ENCODE measurements at places on chromosomes 5 and 9.

DNA sequence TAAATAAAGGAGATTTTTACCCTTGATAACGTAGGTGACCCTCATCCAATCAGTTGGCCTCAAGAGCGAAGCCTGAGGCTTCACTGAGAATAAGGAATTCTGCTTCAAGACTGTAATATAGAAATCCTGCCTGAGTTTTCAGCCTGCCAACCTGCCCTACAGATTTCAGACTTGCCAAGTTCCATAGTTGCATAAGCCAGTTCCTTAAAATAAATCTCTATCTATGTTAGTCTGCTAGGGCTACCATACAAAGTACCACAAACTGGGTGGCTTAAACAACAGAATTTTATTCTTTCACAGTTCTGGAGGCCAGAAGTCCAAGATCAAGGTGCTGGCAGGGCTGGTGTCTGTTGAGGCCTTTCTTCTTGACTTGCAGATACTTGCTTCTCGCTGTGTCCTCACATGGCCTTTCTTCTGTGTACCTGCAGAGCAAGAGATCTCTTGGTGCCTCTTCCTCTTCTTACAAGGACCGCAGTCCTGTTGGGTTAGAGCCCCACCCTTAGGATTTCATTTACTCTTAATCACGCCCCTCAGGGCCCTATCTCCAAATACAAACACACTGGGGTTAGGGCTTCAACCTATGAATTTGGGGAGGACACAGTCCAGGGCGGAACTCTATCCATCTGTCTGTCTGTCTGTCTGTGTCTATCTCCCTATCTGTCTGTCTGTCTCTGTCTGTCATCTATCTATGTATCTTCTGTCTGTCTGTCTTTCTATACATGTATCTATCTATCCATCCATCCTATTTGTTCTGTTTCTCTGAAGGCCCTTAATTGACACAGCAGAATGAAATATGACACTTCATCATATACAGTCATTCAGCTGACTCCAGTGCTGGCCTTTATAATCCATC, 17.0 kb upstream of the CMBL start:
- no peak for DNase-seq

- DNase-seq: no peak
These were observed 450.8 kb upstream of the WWC1 start for GRCh38 chr5:167840527-167841130.

GRCh38 chr5:15234366-15234765, 265.6 kb upstream of the FBXL7 start:
- DNase-seq: no peak

DNA sequence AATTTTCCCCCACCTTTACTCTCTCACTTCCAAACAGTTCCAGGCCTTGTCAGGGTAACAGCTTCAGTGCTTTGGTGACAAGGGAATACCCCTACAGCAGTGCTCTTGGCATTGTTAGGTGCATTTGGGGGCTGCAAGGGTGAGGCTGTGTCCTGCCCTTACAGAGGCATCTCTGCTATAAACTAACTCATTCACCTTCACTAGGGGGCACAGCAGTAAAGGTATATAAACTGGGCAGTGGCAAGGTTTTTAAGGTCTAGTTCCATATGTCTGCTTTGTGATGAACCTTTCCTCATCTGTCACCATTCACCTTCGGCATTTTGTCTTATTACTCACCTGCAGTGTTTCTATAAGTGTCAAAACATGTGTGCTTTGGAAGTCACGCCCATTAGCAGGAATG, 79.1 kb upstream of the GPR151 start:
- DNase-seq: no peak

DNA sequence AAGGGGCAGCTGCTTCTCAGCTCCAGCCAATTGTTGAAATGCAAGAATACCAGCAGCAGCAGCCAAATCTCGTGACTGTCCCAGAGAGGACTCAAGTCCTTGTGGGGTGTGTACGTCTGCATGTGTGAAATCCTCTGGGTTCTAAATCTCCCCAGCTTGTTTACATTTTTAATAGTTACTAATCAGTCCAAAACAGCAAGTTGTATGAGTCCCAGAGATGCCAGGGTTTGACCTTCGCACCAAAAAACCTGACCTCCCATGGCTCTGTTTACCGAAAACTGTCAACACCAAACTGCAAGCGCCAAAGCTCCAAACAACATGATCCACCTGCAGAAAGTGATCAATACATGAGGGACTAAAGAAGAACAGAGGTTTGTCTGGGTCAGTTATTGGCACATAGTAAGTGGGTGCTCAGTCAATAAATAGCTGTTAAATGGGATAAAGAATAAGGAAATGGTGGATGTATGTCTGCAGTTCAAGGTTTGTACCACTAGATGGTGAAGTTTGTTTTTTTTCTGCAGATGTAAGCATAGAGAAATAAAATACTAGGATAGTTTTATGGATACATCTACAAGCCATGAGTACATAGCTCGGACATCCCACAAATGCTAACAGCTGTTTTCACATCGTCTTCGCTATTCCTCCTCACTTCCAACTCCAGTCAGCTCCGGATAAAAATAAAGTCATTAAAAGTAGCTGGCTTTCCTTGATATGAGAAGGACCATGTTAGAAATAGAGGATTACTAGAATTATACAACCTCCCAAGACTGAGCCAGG, 85.3 kb upstream of the ADRB2 start:
- no peak for DNase-seq

GRCh38 chr5:30932273-30933017, 261.0 kb upstream of the CDH6 start:
- no peak for DNase-seq

GRCh38 chr5:133428072-133428660, 184.2 kb downstream of the FSTL4 start:
- no peak for DNase-seq

- DNase-seq: no peak
These were observed 109.8 kb downstream of the GIN1 start for GRCh38 chr5:103010168-103010567.

- no peak for DNase-seq
These were observed 229.4 kb downstream of the ADAMTSL1 start for GRCh38 chr9:18703151-18703900.

DNA sequence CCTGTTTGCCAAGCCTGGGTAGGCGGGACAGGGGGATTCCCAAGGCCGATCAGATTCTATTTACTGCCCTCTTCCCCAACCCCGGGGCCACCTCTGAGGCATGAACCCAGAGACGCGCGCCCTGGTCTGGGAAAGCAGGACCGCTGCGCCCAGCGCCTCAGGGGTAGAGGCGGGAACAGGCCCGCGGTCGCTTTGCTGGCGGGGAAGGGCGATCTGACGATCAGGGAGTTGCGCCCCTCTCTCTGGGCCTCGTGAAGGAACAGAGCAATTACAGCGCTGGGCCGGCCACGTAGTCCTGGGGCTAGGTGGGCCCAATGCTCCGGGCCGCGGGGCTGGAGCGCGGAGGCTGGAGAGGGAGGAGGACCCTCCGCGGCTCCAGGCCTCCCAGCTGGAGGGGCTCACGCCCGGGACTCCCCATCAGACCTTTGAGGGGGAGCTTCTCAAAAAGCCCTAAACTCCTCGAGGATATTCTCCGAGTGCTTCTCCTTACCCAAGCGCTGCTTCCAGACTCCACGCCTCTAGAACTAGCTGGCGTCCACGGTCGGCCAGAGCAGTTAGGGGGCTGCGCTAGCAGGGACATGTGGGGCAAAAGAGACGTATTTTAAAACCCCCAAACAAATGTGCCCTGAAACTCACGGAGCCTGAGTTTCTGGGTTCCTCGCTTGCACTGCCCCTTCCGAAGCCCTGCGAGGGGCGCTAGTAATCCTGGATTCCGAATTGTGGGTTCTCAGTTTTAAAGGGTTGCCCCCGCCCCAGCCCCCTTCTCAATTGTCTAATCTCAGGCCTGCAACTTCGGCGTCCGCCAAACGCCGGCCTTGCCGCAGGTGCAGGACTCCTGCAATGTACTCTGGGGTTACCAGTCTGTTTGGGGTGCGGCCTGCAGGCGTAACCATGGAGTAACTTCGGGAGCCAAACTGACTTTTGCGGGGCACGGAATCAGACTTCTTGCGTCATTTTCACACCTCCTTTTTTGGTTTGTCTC, 57.6 kb downstream of the TMEM174 start:
- no peak for DNase-seq

DNA sequence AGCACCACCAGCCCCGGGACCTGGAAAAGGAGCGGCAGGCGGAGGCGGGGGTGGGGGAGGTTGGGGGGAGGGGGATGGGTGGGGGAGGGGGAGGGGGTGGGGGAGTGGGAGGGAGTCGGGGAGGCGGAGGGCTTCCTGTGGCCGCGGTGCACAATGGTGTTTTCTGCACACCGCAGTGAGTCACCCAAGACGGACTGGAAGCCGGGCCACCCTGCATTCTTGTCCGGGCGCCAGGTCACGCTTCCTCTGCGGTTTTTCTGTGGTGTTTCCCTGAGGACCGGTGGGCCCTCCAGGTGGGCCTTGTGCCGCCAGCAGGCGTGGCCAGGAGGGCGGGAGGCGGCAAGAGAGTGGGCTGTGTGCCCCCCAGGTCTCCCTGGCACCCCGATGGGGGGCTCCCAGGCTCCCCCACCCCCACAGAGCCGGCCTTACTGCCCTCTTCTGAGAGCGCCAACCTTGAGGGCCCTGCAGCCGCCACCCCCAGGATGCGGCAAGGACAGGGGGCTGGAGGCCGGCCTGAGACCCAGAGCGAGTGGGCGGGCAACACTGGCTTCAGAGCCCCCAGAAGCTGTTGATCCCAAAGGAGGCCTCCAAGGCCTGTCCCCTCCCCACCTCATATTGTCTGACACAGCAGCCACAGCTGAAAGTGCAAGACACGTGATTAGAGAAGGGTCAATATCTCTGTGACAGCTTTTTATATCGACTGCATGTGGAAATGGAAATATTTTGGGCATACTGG, 11.1 kb downstream of the EXD3 start:
- peak; percentile 88 for DNase-seq

All from GM12891 (cell line).